ENCODE measurements at places on chromosomes 1 and 21.

- no peak for DNase-seq
Measured at GRCh38 chr1:9295884-9296283, 3.2 kb downstream of the SPSB1 start.

- no peak for DNase-seq
Measured at GRCh38 chr21:45800339-45801080, 157.0 kb downstream of the PCBP3 start.

GRCh38 chr1:199857108-199857507, 170.4 kb upstream of the NR5A2 start:
- DNase-seq, result no peak

GRCh38 chr1:58664881-58665280, 35.0 kb downstream of the MYSM1 start:
- DNase-seq, result no peak

DNA sequence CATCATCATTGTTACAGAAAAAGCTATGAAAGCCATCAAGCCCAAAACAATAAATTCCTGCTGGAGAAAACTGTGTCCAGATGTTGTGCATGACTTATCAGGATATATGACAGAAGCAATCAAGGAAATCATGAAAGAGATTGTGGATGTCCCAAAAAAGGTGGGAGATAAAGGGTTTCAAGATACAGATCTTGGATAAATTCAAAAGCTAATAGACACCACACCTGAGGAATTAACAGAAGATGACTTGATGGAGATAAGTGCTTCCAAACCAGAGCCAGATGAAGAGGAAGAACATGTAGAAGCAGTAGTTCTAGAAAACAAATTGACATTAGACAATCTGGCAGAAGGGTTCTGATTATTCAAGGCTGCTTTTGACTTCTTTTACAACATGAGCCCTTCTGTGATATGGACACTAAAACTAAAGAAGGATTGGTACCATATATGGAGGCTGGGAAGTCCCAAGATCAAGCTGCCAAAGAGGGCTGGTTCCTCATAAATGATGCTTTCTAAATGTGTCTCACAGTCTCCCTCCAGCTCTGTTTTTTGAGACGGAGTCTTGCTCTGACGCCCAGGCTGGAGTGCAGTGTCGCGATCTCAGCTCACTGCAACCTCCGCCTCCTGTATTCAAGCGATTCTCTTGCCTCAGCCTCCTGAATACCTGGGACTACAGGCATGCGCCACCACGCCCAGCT, 32.1 kb upstream of the LRIG2 start:
- DNase-seq, result no peak

DNA sequence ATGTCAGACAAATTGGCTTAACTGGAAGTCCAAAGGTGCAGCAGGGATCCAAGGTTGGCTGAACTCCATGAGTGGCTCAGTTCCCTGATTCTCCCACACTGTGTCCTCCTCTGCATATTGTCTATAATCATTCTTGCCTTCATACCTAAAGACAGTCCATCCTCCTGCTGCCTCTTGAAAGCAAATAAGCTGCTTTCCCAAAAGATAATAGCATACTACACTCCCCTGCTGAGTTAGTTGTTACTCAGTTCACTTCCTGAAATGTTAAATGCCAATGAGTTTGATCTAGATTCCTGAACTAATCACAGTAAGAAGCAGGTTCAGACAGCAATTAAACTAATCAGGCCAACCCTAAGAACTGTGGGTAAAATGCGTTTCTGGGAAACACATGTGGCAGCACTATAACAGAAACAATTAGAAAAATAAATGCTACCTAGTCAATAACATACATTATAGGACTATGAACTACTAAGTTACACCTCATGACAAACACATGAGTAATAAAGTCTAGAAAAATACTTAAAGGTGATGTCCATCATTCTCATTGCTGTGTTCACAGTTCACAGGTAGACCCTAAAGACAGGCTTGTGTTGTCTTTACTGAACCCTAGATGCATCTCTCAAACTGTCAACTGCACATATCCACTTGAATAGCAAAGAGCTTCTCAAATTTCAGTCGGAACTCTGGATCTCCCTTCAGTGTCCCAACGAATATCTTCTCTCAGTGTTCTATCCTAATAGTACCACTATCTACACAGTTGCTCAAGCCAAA, 50.8 kb upstream of the BOLA1 start:
- DNase-seq, result no peak

DNA sequence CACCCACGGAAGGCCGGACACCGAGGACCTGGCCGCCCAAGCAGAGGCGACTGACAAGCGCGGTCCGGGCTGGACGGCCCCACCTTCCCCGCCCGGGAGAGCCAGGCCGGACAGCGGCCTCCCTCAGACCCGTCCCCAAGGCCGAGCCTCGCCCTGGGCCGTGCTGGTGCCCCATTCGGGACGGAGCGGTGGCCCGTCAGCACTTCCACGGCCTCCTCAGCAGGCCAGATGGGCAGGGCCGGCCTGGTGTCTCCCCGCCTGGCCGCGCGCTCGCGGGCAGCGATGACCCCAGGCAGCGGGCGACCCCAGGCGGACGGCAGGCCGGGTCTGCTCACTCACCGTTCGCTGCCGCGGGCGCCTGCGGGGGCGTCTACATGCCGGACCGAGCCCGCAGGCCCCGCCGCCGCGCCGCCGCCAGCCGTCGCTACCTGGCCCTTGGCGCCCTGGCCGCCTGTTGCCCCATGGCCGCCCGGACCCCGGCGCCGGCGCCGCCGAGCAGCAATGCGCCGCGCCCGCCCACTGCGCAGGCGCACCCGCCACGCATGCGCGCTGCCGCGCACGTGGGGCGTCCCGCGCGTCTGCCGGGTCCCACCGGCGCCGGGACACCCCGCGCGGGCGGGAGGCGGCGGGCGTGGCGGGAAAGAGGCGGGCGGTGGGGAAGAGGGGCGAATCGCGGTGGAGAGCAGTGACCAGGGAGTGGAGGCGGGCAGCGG, at the start of gene NADK:
Gene NADK, minus strand, starts transcription at position 521 of the 713 bp plus-strand sequence. CDS start 13,064 bp downstream, outside the sequence.
- peak; percentile 61 for DNase-seq
